Right hindlimb (tissue), 1 donor: ENCODE measurements at places on chromosomes 11 and 22.

GRCh38 chr11:134471087-134471715 is 59.2 kb upstream of the B3GAT1 start:
- DNase-seq: no peak

DNA sequence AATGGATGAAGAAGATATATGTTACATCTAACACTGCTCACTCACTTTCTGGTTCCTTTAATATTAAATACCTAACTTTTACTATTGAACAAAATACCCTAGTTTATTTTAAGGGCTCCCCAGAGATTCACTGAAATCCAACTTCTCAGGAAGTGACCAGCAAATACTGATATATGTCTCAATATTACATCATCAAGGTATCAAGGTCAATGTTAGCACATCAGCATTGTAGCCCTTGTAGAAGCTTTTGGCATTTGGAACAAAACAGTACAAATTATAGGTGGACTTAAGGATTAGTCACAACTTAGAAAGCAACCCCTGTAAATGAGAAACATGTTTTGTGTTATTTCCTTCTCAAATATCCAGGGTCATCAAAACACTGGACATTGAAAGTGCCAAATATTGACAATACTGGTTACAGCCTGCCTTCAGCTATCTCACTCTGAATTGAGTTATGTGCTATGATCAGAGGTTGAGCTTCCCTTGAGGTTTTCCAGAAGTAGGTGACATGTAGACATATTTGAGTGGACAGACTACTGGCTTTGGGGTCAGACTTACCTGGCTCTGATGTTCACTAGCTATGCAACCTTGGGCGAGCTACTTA is 1.9 kb upstream of the ATL3 start:
- no peak for DNase-seq

DNA sequence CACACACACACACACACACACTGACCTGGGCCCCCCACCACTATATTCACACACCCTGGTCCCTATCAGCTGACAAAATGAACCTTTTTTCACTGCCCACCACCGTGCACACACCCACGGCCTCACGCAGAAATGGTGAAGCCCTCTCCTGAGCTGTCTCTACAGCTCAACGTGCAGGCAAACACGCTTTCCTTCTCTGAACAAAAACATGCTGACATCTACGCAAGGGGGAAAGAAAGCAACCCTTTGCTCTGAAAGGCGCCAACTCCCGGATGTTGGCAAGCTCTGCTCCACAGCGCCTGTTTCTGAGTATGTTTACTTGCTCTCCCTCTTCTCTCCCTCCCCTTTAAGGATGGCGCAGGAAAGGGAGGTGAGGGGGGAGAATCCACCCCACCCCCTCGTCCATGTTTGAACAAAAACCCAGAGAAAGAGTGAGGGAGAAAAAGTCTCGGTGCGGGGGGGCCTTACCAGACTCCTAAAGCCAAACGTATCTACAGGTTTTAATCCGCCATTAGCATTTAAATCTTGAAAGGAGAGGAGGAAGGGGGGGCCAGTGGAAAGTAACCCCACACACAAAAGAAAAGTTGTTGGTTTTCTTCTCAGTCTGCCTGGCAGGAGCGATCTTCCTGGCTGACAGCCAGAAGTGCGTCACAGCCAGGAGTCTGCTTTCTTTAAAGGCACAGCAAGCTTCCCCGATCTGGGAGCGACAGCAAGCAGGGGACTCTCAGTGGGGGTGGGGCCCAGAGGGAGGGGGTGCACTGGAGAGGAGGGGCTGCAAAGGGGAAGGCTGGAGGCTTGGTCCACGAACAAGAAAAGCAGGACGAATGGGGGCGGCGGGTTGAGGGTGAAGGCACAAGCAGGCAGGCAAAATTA is 39.6 kb downstream of the NUMA1 start:
- peak; percentile 98 for DNase-seq

- DNase-seq: no peak
Measured at GRCh38 chr11:12259956-12260355, 117.4 kb upstream of the PARVA start.

DNA sequence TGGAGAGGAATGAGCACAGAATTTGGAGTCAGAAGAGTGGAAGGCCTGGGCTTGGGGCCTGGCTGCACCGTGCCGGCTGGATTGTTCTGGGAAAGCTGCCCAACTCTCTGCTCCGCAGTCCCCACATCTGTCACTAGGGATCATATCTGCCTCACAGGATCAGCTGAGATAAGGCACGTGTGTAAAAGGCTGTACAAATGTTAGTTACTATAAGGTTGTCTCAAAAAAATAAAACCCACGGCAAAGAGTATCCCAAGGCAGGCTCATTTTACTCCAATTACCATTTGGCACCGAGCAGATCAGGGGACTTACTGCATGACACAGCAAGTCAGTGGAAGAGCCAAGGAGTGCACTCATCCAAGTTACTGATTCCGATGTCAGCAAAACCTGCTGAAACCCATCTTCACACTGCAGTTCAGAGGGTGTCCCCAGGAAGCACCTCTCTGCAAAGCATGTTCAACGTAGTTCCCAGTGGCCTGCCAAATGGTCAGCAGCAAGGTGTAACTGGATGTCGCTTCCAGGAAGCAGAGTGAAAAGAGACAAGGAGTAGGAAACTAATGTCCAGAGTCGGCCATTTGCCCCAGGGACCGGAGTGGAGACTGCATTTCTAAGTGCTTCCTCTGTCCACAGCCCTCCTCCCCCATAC is 18.1 kb upstream of the MRTFA start:
- DNase-seq: peak; percentile 90

DNA sequence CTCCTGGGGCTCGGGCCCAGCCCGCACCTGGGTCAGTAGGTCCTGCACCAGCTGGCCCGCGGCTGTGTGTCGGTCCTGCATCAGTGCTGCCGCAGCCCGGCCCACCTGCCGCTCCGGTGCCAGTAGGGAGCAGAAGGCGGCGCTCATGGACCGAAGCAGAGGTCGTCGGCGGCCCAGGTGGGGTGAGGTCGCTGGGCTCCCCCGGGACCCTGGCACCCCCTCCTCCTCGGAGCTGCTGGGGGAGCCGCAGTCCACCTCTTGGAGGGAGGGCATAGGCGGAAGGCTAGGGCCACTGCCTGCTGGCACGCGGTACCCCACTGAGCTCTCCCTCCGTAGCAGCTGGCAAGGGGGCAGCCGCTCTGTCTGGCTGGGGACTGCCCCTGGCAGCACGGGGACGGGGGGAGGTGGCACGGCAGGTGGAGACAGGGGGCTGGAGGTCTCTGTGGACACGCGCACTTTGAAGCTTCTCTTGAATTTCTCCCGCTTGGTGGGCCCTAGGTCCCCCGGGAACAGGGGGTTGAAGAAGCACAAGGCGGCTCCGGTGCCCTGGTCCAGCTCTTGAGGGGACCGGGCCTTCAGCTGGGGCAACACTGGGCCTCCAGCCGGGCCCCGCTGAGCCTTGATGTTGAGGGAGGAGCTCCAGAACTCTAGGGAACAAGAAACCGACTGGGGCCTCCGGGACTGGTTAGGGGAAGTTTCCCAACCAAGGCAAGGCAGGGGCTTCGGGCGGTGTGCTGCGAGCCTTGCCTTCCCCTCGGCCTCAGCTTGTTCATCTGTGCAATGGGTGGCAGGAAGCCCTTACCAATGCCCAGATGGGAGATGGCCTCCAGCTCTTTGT is 1.4 kb downstream of the RIN1 start:
- no peak for DNase-seq

DNA sequence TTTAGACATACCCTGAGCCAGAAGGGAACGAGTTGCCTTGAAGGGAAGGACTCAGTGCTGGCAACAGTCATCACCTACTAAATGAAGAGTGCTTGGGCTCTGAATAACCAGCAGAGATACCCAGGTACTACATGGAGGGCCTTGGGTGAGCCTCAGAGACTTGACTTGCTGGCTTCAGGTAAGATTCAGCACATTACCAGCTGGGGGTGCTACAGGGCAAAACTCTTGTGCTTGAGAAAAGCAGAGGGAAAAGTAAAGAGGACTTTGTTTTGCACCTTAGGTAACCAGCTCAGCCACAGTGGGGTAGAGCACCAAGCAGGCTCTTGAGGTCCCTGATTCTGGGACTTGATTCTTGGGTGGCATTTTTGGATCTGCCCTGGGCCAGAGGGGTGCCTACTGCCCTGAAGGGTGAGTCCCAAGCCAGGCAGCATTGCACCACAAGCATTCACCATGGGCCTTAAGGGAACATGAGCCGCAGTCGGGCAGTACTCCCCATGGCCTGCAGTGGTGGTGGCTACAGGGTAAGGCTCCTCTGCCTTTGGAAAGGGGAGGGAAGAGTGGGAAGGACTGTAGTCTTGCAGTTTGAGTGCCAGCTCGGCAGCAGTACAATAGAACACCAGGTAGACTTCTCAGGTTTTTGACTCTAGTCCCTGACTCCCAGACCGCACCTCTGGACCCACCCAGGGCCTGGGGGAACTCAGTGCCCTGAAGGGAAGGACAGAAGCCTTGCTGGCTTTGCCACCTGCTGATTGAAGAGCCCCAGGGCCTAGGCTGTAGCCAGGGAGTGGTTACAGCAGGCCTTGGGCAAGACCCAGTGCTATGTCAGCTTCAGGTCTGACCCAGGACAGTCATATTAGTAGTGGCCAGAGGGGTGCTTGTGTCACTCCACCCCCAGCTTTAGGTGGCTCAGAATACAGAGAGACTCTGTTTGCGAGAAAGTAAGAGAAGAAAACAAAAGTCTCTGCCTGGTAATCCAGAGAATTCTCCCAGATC is 22.7 kb upstream of the PLEKHA7 start:
- no peak for DNase-seq

GRCh38 chr11:78392854-78393253 is 24.8 kb downstream of the GAB2 start:
- no peak for DNase-seq

GRCh38 chr11:119375337-119376196 is 5.9 kb downstream of the USP2 start:
- peak; percentile 75 for DNase-seq

DNA sequence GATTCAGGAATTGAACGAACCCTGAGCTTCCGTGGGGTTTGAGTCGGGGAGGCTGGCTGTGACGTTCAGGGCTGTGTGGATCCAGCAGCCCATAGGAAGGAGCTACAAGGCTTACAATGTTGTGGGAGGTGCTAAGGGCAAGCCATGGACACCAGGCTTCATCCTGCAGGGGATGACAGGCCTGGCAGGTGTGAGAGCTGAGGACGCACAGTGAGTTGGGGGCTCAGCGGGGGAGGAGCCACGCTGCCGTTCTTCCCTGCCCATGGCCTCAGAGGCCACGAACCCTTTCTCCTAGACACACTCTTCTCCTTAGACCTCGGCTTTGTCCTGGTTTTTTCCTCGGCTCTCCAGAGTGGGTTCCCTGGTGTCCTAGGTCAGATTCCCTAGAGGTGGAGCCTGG is 113.3 kb upstream of the SLC22A12 start:
- no peak for DNase-seq

DNA sequence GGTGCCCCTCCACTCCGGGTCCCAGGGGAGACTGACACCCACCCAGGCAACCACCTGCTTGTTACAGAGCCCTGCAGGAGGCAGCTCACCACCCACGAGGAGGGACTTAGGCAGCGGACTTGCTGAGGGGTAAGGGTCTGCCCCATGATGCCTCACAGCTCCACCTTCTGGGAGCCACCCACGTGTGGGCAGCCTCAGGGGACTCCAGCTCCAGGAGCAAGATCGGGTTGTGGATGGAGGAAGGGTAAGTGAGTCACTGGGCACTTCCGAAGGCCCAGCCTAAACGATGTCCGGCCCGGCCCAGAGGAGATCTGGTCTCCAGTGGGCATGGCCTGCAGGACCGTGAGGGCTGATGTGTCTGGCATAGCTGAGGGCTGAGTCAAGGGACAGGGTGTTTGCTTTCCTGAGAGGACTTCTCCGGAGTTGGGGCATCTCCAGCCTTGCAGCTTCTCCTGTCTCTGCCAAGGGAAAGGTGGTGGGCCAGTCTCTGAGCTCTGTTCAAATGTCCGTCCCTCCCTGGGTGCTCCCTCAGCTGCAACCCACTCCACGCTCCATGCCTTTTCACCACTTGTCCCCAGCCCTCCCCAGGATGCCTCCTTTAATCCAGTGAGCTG is 32.3 kb upstream of the P2RY2 start:
- DNase-seq: no peak

DNA sequence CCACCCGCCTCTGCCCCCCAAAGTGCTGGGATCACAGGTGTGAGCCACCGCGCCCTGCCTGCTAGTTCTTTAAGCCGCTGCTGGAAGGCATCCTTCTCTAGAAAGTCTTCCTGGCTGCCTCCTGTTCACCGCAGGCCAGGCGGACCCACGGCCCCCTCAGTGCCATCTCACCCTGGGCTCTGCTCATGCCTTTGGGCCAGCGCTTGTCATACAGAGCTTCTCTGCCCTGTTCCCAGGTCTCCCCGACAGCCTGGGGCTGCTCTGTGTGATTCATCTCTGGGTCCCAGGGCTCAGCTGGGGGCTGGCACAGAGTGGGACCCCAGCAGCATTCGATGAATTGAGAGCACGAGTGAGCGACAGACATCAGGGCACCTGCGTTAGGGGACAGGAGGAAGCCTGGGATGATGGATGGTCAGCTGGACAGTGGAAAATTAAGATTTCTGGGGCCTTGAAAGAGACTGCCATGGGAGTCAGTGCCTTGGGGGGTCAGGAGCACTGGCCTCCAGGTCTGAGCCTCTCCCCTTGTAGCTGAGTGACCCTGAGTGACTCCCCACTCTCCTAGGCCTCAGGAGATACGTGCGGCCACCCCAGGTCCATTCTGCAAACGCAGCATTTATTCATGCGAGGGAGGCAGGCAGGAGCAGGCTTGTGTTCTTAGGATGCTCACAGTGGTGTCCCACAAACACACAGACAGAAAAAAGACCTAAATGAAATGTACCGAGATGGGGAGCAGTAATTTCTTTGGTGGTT is 23.3 kb upstream of the PRR5 start:
- DNase-seq: no peak

- no peak for DNase-seq
Measured at GRCh38 chr11:131672191-131672590, 301.8 kb downstream of the NTM start.

DNA sequence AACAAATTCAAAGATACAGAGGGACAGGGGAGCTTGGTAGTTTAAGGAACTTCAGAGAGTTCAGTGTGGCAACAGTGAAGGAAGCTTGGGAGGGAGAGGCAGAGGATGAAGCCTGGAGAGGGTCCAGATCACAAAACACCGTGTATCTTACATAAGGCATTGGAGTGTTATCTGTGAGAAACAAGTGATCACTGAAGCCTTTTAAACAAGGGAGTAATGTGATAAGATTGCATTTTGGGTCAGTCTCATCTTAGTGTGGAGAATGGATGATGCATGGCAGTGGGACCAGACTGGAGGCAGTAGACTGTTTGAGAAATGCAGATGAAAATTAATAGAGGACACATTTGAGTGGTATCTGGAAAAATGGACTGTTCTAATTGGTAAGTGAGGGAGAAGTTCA is 79.4 kb downstream of the EXT2 start:
- DNase-seq: no peak

- no peak for DNase-seq
Measured at GRCh38 chr11:26131406-26131805, 200.5 kb upstream of the ANO3 start.

DNA sequence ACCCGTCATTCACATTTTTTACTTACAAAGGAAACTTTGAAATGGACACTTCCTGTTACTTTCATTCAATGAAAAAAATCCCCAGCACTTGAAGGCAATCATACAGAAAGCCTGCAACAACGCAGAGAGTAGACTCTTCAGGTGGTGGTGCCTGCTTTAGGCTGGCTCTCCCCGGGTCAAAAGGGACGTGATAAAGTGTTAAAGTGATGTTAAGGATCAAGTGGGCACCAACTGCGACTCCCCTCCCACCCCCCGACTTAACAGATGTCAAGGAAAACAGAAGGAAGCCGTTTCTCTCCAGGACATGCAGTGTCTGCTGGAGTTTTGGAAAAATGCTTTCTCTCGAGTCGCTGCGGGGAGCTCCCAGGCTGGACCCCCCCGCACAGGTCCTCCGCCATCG is 414 bp upstream of the PNPLA3 start:
- DNase-seq: no peak

- no peak for DNase-seq
Measured at GRCh38 chr11:93603225-93604007, 58.1 kb upstream of the CEP295 start.

GRCh38 chr11:19935507-19935906 is 222.9 kb downstream of the NAV2 start:
- DNase-seq: no peak
